ENCODE measurements at places on chromosomes 12 and 14.

DNA sequence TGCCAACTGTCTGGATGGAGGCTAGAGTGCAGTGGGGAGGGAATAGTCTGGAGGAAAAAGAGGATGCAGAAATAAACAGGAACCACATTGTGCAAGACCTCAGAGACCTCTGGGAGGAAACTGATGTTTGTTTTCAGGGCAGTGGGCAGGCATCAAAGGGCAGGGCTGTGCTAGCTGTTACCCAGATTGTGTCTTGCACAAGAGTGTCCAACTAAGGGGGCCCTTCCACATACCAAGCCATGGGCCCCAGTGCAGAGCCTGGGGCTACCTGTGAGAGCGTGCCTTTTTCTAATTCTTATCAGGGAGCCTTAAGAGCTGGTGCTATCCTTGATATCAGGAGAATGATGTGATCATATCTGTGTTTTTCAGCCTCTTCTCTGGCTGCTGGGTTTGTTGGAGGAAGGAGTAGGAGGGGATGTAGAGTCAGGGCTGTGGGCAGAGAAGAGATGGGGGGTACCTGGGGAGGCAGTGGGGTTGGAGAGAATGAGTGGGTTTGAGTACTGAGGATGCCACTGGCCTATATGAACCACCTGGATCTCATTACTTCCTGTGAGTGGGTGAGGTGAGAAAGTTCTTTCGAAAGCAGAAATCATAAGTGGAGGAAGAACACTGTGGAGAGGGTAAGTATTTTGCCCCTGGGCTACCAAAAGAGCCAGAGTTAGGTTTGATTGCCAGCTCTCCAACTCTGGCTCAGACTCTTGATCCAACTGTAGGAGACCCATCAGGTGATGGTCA lies 259.2 kb upstream of the CRY1 start:
- DNase-seq = no peak

- no peak for DNase-seq
Measured at GRCh38 chr12:50317203-50317602, 33.9 kb upstream of the LIMA1 start.

DNA sequence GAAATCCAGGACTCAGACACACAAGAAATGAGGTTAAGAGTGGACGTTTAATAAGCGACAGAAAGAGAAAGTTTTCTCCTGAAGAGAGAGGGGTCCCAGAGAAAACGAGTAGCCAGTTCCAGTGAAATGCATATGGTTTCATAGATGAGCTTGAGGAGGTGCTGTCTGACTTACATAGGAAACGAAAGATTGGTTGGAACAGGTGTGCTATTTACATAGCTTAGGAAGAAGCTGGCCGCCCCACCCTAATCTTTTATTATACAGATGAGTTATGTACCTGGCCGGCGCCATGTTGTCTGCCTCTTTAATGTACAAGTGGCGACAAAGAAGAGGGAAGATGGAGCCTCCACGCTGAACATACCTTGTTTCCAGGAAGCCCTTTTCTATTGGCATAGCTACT lies 223.0 kb downstream of the SLC6A15 start:
- no peak for DNase-seq

- no peak for DNase-seq
Measured at GRCh38 chr14:71555654-71556559, 376.3 kb upstream of the RGS6 start.

- no peak for DNase-seq
Measured at GRCh38 chr14:23435543-23436326, at the start of gene MYH7. MYH7 (minus strand) TSS chr14:23435660; CDS start chr14:23433732, 1,928 bp downstream.

- no peak for DNase-seq
Measured at GRCh38 chr12:2431810-2432209, 363.0 kb upstream of the FKBP4 start.

DNA sequence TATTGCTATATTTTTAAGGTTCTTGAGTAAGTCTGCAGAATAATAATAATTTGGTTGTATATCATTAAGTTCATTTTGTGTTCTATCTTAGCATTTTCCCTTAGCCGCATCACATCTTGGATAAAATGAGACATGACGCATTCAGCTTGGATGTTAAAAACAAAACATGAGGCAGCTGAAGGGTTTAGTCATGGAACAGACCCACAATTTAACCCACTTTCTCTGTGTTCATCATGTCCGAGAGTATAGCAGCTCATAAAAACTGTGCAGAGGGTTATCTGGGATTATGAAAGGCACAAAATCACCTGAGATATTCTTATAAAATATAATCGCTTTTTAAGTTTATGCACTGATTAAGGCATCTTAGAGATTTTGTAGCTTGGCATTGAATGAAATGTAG lies 219.3 kb downstream of the TRHDE start:
- DNase-seq = no peak

- DNase-seq = no peak
Measured at GRCh38 chr14:35380794-35381193, 23.8 kb downstream of the NFKBIA start.

DNA sequence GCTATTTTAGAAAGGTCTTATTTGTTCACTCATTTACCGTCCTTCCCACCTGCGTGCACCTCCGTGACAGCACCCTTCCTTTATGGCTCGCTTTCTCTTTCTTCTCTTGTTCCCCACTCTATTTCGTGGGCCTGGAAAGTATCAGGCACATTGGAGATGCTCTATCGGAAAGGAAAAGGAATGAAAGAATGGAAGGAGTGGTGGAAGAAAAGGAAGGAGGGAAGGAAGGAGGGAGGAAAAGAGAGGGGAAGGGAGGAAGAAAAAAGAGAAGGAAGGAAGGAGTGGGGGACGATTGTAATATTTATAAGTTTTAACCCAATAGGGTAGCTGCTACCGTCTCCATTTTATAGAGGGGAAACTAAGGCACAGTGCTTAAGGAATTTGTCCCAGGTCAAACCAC lies 363.4 kb downstream of the CACNA1C start:
- no peak for DNase-seq

- no peak for DNase-seq
Measured at GRCh38 chr14:76718306-76719040, 42.8 kb upstream of the VASH1 start.

DNA sequence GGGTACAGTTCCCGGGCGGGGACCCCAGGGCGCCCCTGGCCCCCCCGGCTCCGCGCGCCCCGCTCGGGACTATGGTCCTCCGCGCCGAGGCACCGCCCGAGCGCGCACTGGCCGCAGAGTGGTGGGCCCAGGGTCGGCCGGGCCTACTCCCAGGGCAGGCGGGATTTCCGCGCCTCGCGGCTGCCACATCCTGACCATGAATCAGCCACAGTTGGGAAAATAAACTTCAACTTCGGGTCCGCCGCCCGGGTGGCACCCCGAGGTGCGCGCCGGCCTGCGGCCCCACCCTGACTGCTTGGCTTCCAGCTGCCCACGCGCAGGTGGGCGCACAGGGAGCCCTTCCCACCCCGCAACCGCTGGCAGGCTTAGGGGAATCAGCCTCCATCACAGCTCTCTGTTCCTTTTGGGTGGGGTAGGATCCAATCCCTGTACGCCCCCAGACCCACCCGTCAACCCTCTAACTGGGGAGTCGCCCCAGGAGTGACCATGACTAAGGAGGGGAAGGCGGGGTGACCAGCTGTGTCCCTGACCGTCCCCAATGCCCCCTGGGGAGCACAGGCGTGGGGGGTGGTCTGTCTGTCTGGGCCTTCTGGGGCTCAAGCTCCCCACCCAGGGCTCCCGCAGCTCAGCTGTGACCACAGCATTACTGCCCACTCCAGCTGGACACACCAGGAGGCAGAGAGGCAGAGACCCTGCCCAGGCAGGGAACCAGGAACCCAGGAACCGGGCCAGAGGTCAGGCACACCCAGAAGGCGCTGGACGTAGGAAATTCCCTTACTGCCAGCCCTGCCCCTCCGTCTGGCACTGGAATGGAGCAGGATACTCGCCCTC lies 678 bp downstream of the INF2 start:
- peak; percentile 19 for DNase-seq

DNA sequence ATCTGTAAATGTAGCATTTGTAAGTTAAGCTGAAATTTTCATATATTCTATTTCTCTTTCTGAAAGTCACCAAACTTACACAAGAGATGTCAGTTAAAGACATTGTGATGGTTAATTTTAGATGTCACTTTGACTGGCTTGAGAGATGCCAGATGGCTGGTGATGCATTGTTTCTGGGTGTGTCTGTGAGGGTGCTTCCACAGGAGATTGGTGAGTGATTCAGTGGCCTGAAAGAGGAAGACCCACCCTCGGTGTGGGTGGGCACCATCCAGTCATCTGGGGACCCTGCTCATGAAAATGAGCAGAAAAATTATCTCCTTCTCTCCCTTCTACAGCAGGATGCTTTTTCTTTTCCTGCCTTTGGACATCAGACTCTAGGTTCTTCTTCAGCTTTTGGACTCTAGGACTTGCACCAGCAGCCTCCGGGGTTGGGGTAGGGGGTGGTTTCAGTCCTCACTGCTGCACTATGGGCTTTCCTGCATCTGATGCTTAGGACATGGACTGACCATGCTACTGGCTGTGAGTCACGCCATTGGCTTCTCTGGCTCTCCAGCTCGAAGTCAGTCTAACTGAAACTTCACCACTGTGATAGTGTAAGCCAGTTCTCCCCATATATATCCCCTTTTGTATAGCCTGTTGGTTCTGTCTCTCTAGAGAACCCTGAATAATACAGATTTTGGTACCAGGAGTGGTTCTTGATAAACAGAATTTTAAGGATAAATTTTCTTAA lies 20.9 kb downstream of the PDE6H start:
- DNase-seq = no peak

GRCh38 chr14:68692216-68692615 lies 100.7 kb downstream of the ZFP36L1 start:
- DNase-seq = no peak

- DNase-seq = no peak
Measured at GRCh38 chr12:49108958-49109404, 1.7 kb downstream of the LMBR1L start.

GRCh38 chr12:15534322-15534721 lies 212.0 kb downstream of the PTPRO start:
- DNase-seq = no peak

DNA sequence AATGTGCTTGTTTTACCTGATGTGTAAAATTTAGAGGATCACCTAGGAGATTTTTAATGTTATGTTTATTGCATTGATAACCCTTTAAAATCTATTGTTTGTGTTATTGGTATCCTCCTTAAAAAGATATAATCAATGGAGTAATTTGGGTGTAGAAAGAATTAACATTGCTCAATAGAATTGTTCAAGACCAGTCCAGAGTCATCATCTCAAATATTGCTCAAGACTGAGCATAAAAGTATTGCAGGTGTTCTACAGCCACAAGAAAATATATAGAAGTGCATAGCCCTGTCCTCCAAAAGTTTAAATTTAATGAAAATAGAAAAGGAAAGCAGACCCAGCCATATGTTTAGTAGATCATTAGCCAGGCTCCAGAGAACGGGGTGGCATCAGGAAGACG lies 102.5 kb upstream of the ARID2 start:
- DNase-seq = no peak

GRCh38 chr12:78916845-78917480 lies 52.4 kb downstream of the SYT1 start:
- no peak for DNase-seq

- DNase-seq = no peak
Measured at GRCh38 chr14:19947413-19948090, 16.8 kb downstream of the OR4K1 start.

DNA sequence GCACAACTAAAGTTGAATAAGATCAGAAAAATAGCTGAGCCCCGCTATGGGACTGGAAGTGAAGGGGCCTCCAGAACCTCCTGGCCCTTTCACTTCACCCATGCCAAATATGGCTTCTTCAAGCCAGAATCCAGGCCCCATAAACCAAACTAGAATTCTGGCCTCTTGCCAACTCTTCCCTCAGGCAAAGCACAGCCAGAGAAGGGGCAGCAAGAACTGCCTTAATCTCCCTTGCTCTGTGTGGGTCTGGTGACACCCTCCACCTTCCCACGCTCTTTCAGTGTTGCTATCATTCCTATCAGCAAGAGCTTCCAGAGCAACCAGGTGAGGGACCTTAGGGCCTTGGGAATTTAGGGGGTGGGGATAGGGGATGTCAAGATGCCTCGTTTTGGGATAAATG lies 3.1 kb upstream of the PNMA1 start:
- no peak for DNase-seq

DNA sequence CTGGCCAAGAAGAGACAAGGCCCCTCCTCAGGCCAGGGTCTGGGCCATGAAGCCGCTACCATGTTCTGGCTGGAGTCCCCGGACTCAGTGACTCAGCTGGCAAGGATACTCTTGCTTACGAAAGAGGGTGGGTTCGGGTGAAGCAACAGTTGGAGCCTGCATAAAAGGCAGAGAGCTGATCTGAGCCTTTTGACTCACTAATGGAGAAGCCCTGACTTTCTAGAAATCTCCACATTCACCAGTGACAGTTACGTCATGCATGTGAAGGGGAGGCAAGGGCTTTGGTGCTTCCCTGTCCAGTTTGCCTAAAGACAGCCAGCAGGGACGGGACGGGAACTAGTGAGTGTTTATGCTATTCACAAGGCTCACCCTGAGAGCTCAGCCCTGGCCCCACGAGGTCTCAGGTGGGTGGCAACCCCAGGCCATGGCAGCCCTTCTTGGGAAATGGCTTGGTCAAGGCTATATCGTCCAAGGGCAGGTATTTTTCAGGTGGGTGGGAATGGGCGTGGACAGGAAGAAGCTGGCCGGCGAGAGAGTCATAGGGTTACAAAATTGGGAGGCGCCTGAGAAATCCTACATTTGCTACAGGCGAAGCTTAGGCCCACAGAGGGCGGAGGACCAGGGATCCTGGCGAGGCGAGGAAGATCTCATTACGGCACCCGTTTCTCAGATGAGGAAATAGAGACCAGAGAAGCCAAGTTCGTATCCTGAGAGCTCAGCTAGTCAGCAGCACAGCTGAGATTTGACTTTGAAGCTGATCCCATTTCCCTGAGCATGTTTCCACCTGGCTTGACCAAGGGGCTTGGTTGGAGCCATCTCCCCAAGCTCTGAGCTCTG lies 314.6 kb downstream of the BCL11B start:
- DNase-seq = no peak

DNA sequence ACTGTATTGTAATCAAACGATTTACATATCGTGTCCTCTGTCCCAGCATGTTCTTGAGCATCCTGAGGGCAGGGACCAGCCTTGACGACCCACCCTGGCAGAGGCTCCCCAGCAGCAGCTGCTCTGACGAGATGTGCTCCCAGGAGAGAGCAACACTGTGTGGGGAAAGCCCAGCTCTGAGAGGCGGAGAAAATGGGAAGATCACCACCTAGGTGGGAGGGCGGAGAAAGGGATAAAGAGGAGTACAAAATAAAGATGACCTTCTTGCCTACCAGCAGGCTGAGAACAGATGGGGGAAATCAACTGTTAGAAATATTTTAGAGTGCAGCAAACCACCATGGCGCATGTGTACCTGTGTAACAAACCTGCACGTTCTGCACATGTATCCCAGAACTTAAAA lies 71.5 kb upstream of the CAPRIN2 start:
- DNase-seq = no peak
